EH (cell line): ENCODE measurements at places on chromosomes 2 and 18.

DNA sequence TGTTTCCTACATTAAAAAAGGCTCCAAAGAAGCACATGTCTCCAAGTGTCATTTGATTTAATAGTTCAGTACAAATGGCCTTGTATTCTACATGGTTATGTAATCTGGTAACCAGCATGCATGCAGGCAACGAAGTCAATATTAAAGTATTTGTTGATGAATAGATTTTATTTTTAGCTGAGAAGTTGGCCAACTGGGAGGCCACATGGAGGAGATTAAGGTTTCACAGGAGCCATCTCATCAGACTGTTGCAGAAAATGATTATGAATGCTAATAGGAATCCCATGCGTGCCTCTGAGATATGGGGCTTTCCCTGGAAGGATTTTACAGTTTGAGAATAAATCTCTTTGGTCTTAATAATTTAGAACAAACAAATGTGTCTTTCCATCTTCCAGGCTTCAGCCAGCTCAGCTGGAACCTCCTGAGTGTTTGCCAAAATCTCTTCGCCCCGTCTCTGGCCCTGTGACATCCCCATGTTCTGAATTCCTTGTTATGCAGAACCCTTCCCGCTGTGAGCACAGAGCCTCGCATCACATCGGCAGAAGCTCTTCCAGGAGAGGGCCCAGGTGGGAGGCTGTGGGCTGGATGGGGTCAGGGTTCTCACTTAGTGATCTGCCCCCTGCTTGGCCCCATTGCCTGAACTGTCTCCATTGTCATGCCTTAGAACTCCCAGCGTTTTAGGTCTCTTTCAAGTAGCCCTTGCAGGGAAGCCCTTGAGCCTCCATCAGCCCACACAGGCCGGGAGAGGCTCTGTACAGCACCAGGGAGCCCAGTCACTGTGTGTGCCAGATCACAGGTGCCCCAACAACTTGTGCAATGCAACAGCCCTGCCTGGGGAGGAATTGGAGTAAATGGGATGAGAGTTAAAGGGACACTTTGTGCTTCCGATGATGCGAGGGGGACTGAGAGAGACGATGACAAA lies 190.5 kb upstream of the TWIST2 start:
- DNase-seq: peak; percentile 62

- peak; percentile 19 for DNase-seq
These were observed 60.2 kb downstream of the RMDN2 start for GRCh38 chr2:37985333-37985732.

DNA sequence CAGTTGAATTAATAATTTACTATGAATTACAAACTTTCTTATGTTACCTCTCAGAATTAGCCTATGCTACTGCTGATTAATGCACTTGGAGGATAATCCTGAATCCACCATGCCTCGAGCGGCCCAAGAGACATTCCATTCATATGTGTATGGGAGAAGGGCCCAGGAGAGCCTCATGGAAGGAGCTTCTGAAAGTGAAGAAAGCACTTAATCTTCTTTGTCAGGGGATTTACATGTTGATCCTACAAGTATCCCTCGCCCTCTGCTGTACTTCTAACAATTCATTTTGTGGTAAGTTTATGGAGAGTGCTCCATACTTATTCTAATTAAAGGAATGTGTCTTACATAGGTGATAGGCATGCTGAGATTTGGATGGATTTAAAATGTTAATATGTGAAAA lies 1189.1 kb upstream of the NXPH2 start:
- DNase-seq: no peak

DNA sequence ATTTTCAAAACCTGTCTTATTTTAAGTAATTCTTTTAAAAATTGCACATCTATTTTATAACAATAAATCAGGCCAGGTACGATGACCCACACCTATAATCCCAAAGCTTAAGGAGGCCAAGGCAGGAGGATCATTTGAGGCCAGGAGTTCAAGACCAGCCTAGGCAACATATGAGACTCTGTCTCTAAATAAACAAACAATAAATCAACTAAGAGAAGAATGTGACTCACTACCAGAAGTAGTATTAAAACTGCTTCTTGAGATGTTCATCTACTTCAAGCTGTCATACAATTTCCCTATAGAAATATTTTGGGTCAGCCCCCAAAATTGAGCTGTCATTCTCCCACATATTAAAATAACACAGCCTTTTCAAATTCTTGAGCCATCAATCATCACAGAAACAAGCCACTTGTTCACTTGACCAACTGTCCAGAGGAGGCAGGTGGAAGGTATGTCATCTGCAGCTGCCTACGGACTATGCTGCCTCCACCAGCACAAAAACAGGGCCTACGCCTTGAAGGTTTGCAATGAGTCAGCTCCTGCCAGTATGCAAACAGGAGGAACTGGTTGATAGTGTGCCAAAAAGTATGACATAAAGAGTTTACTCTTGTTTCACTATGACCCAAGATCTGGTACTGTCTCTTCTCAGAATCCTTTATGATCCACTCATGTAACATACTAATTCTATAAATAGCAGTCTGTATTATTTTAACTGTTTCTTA lies 33.6 kb downstream of the KIDINS220 start:
- peak; percentile 83 for DNase-seq

DNA sequence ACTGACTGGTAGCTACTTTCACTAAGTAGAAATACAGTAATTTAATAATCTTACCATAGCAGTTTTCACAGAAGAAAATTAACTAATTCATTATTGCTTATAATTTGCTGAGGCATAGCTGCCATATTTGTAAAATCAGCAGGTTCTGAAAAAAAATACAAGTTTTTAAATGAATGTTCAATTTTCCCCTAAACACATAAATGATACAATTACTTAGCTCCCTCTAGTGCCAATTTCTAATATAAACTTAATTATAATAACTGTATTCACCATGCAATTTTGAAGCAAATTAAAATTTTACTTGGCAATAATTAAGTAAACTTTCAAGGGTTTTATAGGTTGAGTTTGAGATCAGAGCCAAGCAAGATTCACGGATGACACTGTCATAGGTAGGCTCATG lies 1321.6 kb upstream of the ACVR2A start:
- peak; percentile 14 for DNase-seq

- no peak for DNase-seq
These were observed 10.4 kb downstream of the LRPPRC start for GRCh38 chr2:43985359-43985758.

- DNase-seq: no peak
These were observed 731.7 kb upstream of the RAB6C start for GRCh38 chr2:129247751-129248150.

- no peak for DNase-seq
These were observed 82.0 kb downstream of the SGPP2 start for GRCh38 chr2:222506230-222506935.

GRCh38 chr18:11047817-11048216 lies 101.6 kb downstream of the PIEZO2 start:
- DNase-seq: no peak

- no peak for DNase-seq
These were observed 34.9 kb downstream of the ATP9B start for GRCh38 chr18:79104137-79104536.

DNA sequence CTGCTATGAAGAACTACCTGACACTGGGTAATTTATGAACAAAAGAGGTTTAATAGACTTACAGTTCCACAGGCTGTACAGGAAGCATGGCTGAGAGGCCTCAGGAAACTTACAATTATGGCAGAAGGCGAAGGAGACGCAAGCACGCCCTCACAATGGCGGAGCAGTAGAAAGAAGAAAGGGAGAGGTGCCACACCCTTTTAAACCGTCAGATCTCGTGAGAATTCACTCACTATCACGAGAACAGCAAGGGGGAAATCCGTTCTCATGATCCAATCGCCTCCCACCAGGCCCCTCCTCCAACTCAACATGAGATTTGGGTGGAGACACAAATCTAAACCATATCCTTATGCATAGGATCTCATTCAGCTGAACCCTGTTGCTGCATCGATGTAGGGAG lies 84.6 kb upstream of the ZNF532 start:
- no peak for DNase-seq

DNA sequence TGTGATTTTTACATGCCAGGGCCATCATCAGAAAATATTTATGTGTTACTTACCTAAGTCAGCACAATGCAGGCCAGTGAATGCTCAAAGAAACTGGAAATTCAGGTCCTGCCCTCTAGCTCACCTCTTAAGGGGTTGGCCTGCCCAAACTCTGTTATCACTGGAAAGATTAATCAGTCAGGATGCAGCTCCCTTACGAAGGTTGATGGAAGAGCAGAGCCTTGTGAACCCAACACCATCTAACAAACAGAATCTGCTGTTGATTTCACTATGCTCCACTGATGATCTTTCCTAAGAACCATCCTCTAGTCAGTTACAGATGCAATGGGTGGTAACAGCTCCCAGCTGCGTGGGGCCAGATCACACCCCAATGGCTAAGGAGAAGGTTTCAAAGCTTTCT lies 38.2 kb downstream of the SOX11 start:
- DNase-seq: no peak

GRCh38 chr2:239822146-239822831 lies 202.9 kb downstream of the NDUFA10 start:
- no peak for DNase-seq

DNA sequence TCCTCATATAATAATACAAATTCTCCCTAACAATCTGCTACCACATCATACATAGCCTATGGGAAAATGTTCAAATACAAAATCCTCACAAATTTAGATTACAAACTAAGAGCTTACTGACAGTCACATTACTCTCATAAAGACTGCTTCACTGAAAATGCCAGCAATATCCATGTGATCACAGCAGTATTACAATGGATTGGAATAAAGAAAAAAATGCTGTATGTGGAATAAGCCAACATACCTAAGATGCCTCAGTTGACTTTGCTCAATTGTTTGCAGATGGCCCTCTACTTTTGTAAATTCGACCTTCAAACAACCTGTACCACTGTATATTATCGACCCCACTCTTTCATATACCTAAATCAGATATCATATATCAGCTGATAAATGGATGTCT lies 88.7 kb downstream of the DYM start:
- DNase-seq: peak; percentile 27

DNA sequence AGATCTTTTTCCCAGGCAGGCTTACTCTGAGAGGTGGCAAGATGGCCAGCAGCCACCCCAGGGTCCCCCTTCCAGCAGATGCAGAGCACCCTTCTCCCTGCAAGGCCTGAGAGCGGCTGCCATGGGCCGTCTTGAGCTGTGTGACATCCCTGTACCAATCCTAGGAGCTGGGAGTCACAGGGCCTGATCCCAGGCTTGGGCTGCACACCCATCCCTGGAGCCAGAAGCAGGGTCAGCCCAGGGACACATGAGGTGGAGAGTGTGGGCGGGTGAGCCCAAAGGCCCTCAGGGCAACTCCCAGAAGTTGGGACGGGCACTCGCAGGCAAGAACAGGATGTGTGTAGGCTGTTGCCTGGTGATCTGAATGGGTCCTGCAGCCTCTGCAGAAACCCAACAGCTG lies 40.5 kb downstream of the CROCC2 start:
- DNase-seq: peak; percentile 55
